ENCODE measurements at places on chromosomes 16 and 17.

- DNase-seq, result peak; percentile 83
Observed at GRCh38 chr16:85821390-85822135, 22.1 kb downstream of the COX4I1 start.

GRCh38 chr17:1186923-1187771 is 7.4 kb upstream of the ABR start:
- DNase-seq, result peak; percentile 93

- DNase-seq, result peak; percentile 93
Observed at GRCh38 chr17:1413281-1413791, 13.3 kb upstream of the YWHAE start.

DNA sequence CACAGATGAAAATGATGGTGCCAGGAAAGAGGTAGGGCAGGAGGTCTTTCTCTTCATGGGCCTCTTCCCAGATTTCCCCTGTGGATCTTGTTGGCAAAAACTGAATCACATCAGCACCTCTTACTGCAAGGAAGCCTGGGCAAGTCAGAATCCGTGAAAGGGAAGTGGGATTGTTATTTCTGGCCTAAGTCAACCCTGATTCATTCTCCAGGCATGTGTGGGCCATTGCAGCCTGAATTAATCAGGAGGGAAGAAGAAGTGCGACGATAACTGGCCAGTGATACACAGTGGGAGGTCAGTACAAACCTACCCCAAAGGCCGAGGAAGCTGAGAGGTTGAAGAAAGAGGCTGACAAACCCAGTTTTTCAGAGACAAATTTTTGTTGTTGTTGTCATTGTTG is 17.9 kb upstream of the NSMCE1 start:
- peak; percentile 95 for DNase-seq

DNA sequence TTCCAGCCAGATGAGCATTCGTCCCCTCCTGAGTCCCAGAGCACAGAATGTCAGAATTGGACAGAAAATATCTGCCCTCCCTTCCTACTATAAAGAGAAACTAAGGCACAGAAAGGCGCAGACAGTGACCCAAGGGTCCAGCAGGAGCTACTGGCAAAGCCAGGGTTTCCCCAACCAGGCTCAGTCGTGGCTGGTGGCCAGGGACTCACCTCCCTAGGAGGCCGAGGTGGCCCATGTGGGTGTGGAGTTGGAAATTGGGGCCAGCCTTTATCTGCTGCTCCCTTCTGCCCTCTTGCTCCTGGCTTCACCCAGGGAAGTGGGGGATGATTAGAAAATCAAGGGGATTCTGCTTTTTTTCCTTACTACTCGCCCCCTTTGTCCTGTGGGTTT is 1.1 kb downstream of the DRC7 start:
- DNase-seq, result no peak

DNA sequence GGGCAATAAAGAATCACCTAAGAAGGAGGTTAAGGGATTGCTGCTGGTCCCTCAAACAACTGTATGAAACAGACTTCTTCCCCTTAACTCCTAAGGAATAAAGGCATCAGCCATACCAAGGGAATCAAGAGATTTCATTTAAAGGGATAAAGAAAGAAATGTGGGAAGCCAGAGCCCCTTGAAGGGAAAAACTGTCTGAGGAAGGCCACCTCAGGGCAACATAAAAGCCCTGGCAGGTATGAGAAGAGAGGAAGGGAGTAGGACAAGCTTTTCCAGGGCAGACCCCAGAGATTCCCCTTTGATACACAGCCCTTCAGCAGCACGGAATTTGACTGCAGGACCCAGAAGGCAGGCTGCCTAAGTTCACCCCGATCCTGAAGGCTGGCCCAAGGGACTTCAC is 43.5 kb downstream of the COG7 start:
- DNase-seq, result no peak

DNA sequence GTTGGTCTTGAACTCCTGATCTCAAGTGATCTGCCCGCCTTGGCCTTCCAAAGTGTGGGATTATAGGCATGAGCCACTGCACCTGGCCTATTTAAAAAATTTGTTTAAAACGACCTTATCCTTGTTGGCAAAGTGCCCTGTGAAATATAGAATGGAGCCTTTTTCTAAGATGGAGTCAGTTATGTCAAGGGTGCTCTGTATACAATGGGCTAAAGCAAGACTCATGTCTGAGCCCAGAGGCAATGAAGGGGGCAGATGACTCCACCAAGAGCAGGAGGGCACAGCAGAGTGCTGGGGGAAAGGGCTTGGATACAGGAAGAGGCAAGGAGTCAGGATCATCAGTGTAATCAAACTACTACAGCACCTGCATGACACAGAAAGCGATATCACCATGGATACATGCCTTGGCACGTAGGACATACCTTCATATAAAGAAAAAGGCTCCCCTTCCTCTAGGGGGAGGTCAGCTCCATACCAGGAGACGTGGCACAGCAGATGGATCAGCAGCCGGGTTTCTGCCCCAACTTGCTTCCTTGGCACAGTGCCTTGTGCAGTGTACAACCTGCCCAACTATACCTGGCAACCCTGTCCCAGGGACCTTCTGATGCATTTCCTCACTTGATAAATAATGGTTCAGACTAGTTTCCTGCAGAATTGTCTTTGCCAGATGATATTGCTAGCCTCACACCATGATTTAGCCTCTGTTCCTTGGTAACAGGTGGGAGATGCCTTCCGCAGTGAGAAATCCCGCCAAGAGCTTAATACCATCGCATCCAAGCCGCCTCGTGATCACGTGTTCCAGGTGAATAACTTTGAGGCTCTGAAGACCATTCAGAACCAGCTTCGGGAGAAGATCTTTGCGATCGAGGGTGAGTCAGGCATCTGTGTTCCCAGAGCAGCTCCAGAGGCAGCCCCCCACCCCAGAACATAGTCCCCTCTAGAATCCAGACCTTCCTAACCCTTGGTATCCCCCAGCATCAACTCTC is 15.3 kb downstream of the ITGAM start:
- DNase-seq, result no peak

GRCh38 chr17:54270499-54270898 is 447.8 kb downstream of the KIF2B start:
- no peak for DNase-seq
